Activated T-helper 2 cell treated with anti-CD3 and anti-CD28 coated beads, Interferon-gamma antibody, Interleukin-2, Interleukin-4, amounts not matched to agents 10 μg/mL and 5 μg/mL and 100 μg/mL, durations not matched to agents 14 hours and 24 hours and 36 hours (primary cell): ENCODE measurements at places on chromosomes 5 and 9. TPM values are rescaled to one million over a fixed set of nuclear protein-coding genes. Genes with fewer than 3 reads are reported as not detected.

Gene DND1
- 3.2 and 3.5 TPM in 2 replicates for total RNA-seq

Gene AQP7
- total RNA-seq = not detected in 2 replicates

Gene SPATA6L
- 0.21 and 0.68 TPM in 2 replicates for total RNA-seq

Gene SLC36A3
- total RNA-seq = not detected in 2 replicates

Gene PCDHA6
- total RNA-seq = not detected in 2 replicates

Gene ERBIN
- total RNA-seq = 38.8 and 39.3 TPM in 2 replicates

Gene FBXO10
- 1.8 and 2.4 TPM in 2 replicates for total RNA-seq

- no peak for DNase-seq
Measured at GRCh38 chr5:5810461-5810860, 388.0 kb downstream of the ICE1 start.

- DNase-seq = no peak
Measured at GRCh38 chr9:124355039-124355940, 60.0 kb downstream of the PSMB7 start.

DNA sequence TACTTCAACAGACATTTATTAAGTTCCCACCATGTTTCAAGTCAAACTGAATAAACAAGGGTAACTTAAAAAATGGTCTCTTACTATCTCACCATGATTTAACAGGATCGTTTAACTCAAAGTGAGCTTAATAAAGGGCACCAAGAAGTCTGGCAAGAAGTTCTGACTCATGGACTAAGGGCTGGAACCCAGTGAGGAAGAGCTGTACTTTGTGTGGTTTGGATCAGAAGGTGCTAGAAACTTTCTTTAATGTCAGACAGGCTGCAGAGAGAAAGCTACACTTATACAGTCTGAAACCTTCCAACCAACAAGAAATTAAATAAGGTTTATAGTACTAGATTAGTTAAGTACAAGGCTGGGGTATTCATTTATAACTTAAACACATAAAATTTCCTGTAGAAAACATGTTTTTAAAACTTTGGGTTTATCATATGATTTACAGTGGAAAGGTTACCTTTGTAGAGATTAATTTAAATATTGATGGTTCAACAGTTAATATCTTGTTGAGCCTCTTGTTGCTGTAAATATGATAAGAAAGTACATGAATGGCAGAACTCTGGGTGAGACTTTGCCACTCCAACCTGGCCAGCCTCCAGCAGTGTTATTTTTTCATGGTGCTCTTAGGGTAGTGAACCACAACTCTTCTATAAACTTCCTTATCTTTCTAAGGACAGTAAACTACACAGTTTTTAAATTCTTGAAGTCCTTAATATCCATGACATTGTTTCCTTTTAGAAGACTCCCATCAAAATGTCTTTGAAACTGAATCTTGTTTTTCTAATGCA is 162.8 kb downstream of the MAN2A1 start:
- DNase-seq = no peak

- no peak for DNase-seq
Measured at GRCh38 chr9:89920131-89920530, 315.3 kb downstream of the GADD45G start.

DNA sequence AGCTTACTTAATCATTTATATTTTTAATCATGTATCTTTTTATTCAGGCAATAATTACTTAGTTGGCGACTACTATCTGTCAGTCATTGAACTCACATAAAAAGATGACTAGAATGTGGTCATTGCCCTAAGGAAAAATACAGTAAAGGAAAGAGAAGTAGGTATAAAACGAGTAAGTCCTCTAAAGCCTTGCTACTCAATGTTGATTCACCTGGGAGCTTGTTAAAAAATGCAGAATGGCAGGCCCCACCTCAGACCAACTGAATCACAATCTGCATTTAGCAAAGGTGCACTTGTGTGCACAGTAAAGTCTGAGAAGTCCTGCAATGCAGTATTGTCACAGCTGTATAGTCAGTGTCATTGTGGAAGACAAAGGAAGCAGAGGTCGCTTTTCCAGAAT is 592.4 kb downstream of the CSNK1G3 start:
- no peak for DNase-seq

- DNase-seq = no peak
Measured at GRCh38 chr5:102818345-102818744, 63.2 kb downstream of the PAM start.

GRCh38 chr5:26757941-26758340 is 280.4 kb downstream of the CDH9 start:
- no peak for DNase-seq

- DNase-seq = no peak
Measured at GRCh38 chr9:87461256-87461655, 36.4 kb upstream of the DAPK1 start.

GRCh38 chr9:95504053-95504963 is 12.5 kb downstream of the PTCH1 start:
- DNase-seq = no peak

GRCh38 chr9:17116400-17116837 is 18.4 kb upstream of the CNTLN start:
- no peak for DNase-seq

- no peak for DNase-seq
Measured at GRCh38 chr9:85377731-85378289, 363.9 kb downstream of the AGTPBP1 start.

DNA sequence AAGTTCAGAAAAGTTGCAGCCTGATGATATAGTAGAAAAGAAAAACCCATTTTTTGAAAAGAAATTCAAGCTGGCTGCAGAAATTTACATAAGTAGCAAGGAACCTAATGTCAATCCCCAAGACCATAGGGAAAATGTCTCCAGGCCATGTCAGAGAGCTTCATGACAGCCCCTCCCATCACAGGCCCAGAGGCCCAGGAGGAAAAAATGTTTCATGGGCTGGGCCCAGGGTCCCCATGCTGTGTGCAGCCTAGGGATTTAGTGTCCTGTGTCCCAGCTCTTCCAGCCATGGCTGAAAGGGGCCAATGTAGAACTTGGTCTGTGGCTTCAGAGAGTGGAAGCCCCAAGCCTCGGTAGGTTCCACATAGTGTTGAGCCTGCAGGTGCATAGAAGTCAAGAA is 220.3 kb downstream of the CSNK1G3 start:
- DNase-seq = no peak

- DNase-seq = no peak
Measured at GRCh38 chr5:180787711-180788431, 14.7 kb downstream of the MGAT1 start.

DNA sequence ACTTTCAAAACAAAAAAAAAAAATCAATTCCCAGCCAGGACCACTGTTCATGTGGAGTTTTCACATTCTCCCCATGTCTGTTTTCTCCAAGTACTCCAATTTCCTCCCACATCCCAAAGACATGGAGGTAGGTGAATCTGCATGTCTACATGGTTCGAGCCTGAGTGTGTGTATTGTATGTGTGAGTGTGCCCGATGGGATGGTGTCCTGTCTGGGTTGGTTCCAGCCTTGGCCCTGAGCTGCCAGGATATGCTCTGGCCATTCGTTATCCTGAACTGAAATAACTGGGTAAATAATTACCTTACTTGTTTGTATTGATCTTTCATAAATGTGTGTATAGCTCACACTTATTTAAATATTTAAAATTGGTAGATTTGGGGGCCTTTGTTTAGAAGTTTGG is 452.3 kb upstream of the RORB start:
- DNase-seq = no peak

GRCh38 chr9:131841765-131842318 is 102.0 kb upstream of the RAPGEF1 start:
- no peak for DNase-seq

DNA sequence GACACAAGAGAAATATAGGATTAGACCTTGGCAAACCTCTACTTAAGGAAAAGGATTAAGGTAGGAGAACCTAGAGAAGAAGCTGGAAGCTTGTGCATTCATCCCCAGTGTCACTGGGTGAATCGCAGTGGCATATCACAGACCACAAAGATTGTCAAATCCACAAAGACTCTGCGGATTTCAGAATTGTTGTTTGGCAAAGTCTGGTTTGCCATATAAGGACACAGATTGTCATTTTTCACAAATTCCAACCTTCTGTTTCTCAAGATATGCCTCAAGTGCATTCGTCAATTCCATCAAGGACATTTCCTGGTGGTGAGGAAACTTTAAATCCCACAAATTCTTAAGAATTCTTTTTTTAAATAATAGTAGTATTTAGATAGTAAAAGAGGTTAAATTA is 395.1 kb upstream of the PAPPA start:
- DNase-seq = no peak
